ENCODE measurements at places on chromosomes 3 and 15.

- DNase-seq: no peak
Observed at GRCh38 chr3:149581681-149582370, 76.0 kb downstream of the WWTR1 start.

- no peak for DNase-seq
Observed at GRCh38 chr3:18752273-18752934, 327.3 kb upstream of the SATB1 start.

- peak; percentile 20 for DNase-seq
Observed at GRCh38 chr15:92294759-92295158, 98.9 kb upstream of the ST8SIA2 start.

DNA sequence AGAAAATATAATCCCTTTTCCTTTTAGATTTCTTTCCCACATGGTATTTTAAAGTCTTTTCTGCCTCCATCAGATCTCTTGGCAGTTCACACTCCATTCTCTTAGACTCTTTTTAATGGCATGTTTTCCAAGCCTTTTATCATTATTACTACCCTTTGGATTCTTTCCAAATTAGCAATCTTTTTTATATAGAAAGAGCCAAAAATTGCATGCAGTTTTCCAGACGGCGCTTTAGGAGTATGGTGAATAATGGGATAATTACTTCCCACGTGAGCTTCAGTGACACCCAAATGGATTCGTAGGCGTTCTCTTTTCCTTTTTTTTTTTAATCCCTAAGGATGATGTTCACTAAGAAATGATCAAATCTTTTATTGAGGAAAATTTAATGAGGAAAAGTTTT lies 354.8 kb upstream of the DNAJC19 start:
- DNase-seq: no peak

DNA sequence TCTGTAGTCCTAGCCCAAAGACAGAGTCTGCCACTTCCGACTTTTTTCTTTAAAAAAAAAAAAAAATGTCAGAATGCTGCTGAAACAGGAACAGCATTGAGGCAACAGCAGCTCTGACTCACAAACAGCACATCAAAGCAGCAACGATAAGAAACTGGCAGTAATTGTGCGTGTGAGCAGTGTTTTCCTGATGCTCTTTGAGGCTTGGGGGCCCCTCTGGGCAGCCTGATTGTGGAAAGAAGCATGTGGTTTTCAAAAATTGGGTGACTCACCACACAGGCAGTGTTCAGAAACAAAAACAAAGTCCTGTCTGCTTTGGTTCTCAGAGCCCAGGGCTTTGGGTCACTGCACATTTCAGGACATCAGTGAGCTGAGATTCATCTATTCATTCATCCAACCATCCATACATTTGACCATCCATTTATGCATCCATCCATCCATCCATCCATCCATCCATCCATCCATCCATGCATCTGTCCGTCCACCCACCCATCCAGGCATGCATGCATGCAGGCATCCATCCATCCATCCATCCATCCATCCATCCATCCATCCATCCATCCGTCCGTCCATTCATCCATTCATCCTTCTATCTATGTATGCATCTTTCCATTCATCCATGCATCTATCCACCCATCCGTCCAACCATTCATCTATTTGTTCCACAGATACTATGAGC lies 308.4 kb downstream of the RPLP1 start:
- peak; percentile 53 for DNase-seq

GRCh38 chr15:39966521-39966920 lies 32.6 kb downstream of the EIF2AK4 start:
- DNase-seq: no peak

DNA sequence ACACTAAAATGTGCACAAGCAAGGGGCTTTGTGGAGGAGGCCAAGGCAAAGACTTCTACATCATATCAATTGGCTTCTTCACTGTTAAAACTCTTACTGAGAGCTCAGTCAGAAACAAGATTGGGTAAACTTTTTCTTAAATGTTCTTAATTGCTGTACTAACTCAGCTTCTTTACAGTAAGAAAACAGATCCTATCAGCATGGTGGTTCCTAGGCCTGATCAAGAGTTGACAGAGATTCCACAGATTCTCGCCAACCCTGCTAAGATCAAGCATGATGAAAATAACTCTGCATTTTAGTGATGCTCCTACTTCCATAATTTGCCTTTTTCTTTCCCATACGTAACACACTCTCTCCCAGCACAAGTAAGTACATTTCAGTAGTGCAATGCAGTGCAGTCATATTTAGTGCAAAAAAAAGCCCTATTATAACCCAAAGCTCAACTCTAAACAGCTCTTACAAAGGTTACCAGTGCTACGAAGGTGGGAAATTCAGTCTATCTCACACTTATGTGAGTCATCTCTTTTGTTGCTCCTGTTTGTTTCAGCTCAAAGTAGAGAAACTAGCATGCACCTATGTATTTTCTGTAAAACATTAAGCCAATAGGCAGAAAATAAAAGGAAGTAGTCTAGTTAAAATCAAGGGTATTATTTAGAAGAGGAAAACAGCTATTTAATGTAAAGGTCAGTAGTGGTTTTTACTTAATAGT lies 29.9 kb downstream of the TIGIT start:
- DNase-seq: no peak

DNA sequence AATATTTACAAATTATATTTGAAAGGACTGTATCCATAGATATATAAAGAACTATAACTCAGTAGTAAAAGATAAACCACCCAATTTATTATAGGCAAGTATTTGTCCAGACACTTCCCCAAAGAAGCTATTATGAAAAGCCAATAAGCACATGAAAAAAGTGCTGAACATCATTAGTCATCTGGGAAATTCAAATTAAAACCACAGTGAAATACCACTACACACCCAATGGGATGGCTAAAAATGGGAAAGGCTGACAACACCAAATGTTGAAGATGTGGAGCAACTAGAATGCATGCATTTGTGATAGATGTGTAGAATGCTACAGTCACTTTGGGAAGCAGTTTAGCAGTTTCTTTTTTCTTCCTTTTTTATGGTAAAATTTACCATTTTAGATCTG lies 147.0 kb downstream of the PDE8A start:
- no peak for DNase-seq

- DNase-seq: no peak
Observed at GRCh38 chr3:31551646-31552045, 18.9 kb downstream of the STT3B start.

GRCh38 chr3:38842266-38842965 lies 26.4 kb upstream of the SCN10A start:
- DNase-seq: no peak

DNA sequence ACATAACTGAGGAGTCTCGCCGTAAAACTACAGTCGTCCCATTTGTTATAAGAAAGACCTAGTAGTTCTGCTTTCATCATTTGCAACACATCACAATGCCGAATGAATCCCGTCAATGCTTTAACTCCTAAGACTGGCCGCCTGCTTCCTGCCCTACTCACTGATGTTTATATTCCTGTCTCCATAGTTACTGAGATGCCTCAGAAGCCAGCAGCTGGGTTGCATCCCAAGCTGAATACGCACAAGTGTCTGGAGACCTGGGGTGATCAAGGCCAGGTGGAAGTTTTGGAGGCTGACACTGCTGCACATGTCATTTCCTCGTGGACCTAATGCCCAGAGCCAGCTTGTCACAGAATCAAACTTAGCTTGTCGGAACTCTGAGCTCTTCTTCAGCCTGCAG lies 95.2 kb upstream of the UBE2E1 start:
- DNase-seq: no peak

DNA sequence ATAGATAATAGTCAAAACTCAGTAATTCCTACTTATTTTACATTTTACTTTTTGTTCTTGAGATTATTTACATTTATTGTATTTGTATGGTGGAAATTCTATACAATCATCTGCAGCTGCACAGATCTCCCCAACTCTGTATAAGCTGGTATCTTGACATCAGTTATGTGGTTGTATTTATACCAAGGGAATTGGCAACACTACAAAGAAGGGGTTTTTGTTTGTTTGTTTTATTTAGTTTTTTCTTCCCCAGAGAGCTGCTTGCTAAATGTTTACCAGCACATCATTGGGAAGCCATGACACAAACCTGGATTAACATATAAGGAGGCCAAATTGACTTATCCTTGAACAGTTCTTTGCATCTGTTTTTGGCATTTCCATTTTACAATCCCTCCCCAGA lies 389.2 kb upstream of the KCNMB2 start:
- no peak for DNase-seq

GRCh38 chr3:41997702-41998550 lies 36.0 kb upstream of the ULK4 start:
- no peak for DNase-seq

GRCh38 chr3:160886421-160886820 lies 130.4 kb downstream of the PPM1L start:
- no peak for DNase-seq

- DNase-seq: no peak
Observed at GRCh38 chr15:97027772-97028171, 697.3 kb downstream of the NR2F2 start.

GRCh38 chr3:55074796-55075195 lies 146.9 kb upstream of the LRTM1 start:
- DNase-seq: no peak

- no peak for DNase-seq
Observed at GRCh38 chr3:176505878-176506621, 691.2 kb downstream of the TBL1XR1 start.

GRCh38 chr3:132062535-132062934 lies 27.7 kb upstream of the CPNE4 start:
- no peak for DNase-seq

GRCh38 chr3:149010504-149010951 lies 19.2 kb downstream of the GYG1 start:
- DNase-seq: no peak

DNA sequence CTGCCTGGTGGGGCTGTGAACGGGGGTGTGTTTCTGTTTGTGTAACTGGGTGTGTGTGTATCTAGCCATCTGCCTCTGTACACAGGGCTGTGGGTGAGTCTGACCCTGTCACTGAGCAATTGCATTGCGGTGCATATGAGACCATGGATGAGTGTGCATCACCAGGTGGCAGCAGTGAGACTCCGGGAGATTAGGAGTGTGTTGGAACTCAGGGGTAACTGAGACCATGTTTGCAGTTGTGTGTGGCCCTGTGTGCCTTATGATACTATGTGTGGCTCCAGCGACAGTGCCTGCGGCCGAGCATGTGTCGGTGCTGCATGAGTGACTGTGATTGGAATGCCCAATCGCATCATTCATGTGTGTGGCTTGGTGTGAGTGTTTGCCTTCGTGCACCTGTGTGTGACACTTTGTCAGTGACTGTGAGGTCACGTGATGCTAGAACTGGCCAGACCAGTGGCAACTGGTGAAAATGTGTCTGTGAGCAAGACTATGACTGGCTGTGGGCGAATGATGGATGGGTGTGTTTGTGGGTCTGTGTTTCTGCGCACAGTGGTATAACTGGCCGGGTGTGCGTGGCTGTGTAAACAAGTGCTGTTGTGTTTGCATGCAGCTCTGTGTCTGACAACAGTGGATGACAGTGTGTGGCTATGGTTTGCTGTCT lies 14.0 kb downstream of the VILL start:
- DNase-seq: peak; percentile 64

- DNase-seq: no peak
Observed at GRCh38 chr3:195059471-195060216, 211.3 kb downstream of the XXYLT1 start.

GRCh38 chr3:111970376-111970775 lies 8.4 kb upstream of the ABHD10 start:
- no peak for DNase-seq

DNA sequence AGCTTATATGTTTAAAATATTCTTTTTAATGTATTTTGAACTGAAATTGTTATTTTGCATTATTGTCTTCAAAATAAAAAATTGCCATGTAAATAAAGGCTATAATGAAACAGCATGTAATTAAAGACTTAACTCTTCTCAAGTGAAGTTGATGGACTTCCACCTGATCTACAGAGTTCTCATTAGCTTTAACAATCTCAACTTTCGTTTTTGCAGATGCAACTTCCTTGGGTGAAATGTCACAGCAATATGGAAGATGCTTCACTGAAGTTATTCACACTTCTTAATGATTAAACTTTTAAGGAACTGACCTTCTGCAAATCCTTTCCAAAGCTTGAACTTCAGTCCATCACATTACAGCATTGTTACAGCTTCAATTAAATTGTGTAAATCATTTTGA lies 63.6 kb downstream of the OSTN start:
- no peak for DNase-seq

GRCh38 chr15:66907826-66908743 lies 157.3 kb upstream of the SMAD3 start:
- no peak for DNase-seq

- DNase-seq: no peak
Observed at GRCh38 chr3:45568848-45569762, 25.4 kb upstream of the LIMD1 start.

GRCh38 chr3:120506076-120506827 lies 55.5 kb upstream of the FSTL1 start:
- no peak for DNase-seq

DNA sequence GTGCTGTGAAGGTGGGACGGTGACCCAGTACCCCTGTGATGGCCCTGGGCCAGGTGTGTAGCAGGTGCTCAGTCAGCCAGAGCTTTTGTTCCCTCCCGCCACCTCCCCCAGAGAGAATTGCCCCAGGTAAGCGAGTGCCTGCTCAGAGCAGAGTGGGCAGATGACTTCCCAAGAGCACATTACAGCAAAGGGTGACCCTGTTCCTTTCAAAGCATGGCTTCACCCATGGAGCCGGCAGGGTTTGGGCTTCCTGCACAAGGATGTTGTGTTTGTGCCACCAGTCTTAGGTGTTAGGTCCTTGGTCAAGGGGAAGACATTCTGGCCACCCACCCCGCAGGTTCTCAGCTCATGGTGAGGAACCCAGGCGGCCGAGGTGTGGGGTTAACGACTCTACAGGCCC lies 30.7 kb downstream of the SLC6A6 start:
- DNase-seq: no peak

GRCh38 chr3:12574131-12574530 lies 17.2 kb downstream of the MKRN2 start:
- DNase-seq: no peak

- no peak for DNase-seq
Observed at GRCh38 chr15:77541421-77542181, 91.1 kb downstream of the LINGO1 start.

- DNase-seq: no peak
Observed at GRCh38 chr3:49172551-49173041, 1.2 kb downstream of the KLHDC8B start.

- no peak for DNase-seq
Observed at GRCh38 chr3:36681867-36682266, 82.5 kb downstream of the DCLK3 start.
